Astrocyte of the spinal cord (primary cell): ENCODE measurements at places on chromosomes 7 and 10.

GRCh38 chr10:3415878-3416605 is 243.5 kb upstream of the PITRM1 start:
- DNase-seq: no peak

DNA sequence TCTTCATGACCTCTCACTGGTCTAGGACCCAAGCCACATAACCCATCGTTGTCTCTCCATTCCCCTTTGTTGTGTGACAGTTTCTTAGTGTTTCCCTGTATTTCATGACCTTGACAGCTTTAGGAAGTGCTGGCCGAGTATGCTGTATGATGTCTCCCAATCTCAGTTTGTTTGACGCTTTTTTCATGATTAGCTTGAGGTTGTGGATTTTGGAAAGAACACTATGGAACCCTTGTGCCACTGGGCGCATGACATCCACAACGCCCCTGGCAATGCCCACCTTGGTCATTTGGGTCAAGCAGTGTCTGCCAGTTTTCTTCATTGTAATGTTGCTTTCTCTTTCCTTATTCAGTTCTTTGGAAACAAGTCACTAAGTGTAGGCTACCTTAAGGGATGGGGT is 52.3 kb downstream of the RBM33 start:
- DNase-seq: no peak

DNA sequence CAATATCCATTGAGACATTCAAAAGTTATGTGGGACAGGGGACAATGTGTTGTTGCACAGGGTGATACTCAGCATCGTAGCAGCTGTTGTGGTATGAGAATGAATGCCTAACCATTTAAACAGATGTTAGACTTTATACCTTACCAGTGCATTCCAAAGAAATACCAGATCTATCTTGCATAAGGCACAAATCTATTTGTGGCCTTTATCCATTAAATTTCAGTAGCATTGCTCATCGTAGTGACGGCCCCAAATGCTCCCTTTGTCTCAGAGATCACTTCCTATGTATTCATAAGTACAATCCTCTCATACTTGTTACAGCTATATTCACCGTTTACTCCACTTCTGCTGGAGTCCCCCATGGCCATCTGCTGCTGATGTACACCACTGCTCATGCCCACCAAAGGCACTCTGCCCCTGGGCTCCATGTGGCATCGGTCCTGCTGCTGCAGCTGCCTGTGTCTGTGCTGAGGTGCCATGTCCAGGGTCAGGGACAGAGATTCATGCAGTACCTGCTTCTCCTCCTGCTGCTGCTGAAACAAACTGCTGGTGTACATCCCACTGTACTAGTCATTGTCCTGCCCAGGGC is 96.3 kb downstream of the CPED1 start:
- DNase-seq: peak; percentile 91

DNA sequence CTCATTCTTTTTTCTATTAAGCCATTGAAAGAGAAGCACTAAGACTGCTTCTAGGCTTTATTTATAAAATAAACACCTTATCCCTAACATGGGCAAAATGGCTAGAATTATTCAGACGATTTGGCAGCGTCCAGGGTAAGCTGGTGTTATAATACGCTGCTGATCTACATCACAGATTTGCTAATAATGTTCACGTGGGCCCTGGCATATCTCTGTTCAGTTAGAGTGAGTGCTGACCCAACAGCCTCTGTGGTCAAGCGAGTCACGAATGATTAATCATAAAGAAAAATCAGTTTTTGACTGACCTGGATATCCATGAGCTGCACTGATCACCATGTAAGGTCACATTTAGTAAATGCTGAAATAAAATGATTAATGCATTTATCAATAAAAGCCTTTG is 28.4 kb upstream of the CBLL1 start:
- no peak for DNase-seq

- no peak for DNase-seq
Measured at GRCh38 chr10:47366731-47367460, 17.2 kb downstream of the ZNF488 start.

- DNase-seq: no peak
Measured at GRCh38 chr7:4074407-4074806, 607.7 kb upstream of the FOXK1 start.

DNA sequence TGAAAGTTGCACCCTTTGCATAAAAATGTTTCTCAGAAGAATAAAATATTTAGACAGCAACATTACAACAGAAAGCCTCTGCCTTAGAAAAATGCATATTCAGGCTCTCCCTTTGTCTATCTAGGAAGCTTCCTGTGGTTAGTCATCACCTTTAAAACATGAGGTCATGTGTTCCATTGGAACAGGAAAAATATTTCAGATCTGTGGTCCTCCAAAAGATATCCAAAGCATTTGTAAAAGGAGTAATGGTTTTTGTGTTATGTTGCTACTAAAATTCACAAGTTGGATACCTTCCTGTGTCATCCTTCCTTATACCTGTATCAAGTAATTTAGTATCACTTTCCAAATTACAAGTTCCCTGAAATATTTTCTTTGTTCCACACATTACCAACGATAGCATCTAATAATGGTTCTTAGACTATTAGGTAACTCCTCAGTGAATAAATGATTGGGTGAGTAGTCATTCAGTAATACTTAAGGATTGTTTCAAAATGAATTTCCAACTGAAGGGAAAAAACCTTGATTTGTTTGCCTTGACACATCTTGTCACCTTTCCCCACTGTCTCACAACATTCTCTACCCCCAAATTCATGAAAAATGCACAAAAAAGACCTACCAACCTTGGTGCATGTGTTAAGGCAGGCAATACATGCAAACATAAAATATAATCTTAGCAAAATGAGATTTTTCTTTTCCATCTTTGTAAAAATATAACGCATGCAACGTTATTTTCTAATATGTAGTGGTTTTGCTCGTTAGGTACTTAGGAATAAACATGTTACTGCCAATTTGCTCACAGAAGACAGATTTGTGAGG is 19.7 kb upstream of the RHOBTB1 start:
- DNase-seq: peak; percentile 75

DNA sequence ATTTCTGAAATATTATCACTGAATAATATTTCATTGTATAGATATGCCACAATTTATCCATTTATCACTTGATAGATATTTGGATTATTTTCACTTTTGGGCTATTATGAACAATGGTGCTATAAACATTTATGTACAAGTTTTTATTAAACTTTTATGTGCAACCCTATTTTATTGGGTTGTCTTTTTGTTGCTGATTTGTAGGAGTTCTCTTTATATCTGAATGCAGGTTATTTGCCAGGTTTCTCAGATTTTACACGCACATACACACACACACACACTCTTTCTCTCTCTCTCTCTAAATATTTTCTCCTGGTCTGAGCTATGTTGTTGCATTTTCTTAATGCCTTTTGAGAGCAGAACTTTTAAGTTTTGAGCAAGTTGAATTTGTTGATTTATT is 36.2 kb downstream of the ADK start:
- DNase-seq: no peak

DNA sequence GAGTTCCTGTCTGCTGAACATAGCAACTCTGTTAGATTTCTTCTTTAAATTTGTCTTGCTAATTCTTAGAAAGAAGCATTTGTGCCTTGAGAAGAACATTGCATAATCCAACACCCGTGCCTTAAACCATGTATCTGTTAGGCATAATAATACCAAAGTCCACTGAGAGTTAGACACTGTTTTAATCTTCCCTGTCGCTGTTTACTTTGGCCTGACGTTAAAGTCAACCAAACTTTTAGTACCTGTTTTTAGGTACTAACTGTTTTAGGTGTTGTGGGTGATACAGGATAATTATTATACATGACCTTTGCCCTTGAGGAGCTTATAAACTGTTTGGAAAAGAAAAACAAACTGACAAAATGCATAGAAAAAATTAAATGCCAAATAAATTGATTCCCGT is 43.6 kb downstream of the KLHDC10 start:
- DNase-seq: no peak

GRCh38 chr7:27955011-27955410 is 215.0 kb downstream of the TAX1BP1 start:
- DNase-seq: no peak

- DNase-seq: no peak
Measured at GRCh38 chr10:97129666-97130065, 56.1 kb downstream of the SLIT1 start.

DNA sequence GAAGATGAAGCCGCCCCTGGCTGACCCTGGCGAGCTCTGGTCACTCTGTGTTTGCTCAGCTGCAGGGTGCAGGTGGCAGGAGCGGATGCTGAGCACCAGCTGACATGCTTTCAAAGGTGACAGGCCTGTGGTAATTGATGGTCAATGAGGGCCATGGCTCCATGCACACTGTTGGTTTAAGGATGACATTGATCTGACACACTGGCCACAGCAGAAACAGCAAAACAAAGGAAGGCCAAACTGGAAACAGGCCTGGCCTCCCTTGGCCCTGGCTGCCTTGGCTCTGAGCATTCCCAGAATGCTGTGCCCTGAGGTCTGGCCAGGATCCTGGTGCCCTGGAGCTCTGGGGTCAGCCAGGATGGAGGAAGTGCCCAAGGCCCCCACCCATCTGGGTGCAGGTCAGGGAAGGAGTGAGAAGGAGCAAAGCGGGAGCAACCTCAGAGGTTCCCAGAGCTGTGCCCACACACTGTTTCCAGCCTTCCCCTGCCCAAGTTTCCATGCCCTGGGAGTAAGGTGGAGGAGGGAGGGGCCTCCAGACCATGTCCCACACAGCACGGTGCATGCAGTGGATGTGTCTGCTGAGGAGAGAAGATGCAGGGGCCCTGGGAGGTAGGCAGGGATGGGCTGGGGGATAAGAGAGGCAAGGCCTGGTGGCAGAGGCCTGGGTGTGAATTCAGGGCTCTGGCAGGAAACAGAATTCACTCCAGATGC is 302.2 kb downstream of the RPS24 start:
- DNase-seq: peak; percentile 89

- peak; percentile 51 for DNase-seq
Measured at GRCh38 chr10:52729271-52730104, 43.1 kb downstream of the MBL2 start.

DNA sequence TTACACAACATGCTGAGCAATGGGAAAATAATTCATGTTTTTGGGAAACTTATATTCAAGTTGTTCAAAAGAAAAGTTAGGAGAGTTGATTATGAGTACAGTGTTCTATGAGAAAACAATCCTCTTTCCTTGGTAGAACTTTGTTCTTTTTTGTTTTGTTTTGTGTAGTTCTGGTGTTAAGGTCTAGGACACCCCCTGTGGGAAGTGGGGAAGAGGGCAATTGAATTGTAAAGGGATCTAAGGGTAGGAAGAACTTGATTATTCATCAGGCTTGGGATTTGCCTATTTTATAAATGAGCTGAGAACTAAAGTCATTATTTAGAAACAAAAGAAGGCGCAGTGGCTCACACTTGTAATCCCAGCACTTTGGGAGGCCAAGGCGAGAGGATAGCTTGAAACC is 25.9 kb upstream of the CDK13 start:
- DNase-seq: no peak

DNA sequence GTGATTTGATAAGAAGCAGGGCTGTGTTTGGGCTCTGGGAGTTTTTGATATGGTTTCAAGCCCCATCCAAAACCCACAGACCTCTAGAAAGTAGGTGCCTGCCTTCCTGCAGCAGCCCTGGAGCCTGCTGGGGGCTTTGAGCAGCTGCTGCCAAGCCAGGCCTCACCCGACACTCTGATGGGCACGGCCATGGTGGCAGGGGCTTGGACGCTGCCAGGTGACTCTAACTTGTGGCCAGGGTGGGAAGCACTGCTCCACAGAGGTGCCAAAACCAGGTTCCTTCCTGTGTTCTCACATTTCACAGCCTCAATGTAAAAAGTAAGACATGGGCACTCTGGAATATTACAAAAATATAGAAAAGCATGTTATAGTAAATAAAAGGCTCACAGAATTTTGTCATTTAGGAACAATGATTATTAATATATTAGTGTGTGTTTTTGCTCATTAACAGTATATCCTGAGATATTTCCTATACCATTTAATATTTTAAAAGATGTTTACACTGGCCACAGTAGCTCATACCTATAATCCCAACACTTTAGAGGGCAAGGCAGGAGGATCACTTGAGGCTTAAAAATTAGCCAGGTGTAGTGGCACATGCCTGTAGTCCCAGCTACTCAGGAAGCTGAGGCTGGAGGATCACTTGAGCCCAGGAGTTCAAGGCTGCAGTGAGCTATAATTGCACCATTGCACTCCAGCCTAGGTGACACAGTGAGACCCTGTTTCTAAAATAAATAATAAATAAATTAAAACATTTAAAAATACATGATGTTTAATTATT is 95.1 kb downstream of the EGFR start:
- no peak for DNase-seq

DNA sequence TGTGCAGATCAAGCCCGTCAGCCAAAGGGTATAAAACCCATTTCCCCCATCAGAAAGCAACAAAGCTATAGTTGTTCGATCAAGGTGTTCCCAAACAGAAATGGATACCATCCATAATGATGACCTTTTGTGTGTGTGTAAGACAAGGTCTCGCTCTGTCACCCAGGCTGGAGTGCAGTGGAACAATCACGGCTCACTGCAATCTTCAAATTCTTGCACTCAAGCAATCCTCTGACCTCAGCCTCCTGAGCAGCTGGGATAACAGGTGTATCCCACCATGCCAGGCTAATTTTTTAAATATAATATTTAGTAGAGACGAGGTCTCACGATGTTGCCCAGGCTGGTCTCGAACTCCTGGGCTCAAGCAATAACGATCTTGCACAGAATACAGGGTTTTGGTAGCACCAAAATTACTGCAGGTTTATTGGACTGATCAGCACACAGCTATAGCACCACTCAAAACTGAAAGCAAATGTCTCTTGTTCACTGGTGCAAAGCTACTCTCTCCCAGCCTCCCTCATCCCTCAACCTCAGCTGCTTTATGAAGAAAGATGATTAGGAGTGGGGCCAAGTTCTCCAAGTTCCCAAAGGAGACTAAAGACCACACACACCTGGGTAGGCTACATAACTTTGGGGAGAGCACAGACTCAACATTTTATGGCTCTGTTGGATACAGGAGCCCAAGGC is 80.5 kb downstream of the ABI1 start:
- DNase-seq: no peak

GRCh38 chr10:82149674-82150073 is 274.7 kb downstream of the NRG3 start:
- no peak for DNase-seq

GRCh38 chr10:114632869-114633715 is 25.0 kb downstream of the ABLIM1 start:
- peak; percentile 88 for DNase-seq

GRCh38 chr7:93030605-93031225 is 87.1 kb downstream of the SAMD9 start:
- no peak for DNase-seq

DNA sequence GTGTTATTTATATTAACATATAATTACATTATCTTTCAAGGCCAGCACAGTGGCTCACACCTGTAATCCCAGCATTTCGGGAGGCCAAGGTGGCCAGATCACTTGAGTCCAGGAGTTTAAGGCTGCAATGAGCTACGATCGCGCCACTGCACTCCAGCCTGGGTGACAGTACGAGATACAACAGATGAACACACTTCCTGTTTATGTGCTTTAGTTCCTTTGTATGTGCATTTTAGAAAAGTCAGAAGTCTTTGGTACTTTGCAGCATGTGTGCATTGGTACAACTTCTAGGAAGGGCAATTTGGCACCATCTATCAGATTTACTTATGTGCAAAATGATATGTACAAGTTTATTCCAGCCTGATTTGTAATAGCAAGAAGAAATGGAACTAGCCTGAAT is 13.3 kb downstream of the SLC35G1 start:
- no peak for DNase-seq

GRCh38 chr7:67406976-67407375 is 410.3 kb downstream of the TYW1 start:
- DNase-seq: no peak
